ENCODE measurements at places on chromosomes 1 and 21.

GRCh38 chr1:155035936-155036335 lies 2.3 kb downstream of the DCST1 start:
- DNase-seq, result no peak

- no peak for DNase-seq
Observed at GRCh38 chr21:26659182-26659581, 86.1 kb upstream of the CYYR1 start.

DNA sequence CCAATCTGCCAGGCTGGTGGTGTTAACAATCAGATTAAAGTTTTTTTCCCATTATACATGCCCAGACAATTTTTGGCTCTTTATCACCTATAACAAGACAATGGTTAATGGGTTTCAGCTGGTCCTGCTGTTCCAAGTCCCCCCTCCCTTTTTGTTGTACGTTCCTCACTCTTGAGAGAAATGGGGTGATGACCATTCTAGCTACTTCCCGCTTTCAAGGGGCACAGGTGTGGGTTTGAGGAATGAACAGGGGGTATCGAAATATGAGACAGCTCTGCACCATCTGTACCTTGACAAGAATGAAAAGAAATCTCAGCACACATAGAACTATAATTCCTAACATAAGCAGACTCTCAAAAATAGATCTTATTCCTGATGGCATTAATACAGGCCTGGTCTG lies 326.8 kb downstream of the PTPRU start:
- DNase-seq, result no peak

DNA sequence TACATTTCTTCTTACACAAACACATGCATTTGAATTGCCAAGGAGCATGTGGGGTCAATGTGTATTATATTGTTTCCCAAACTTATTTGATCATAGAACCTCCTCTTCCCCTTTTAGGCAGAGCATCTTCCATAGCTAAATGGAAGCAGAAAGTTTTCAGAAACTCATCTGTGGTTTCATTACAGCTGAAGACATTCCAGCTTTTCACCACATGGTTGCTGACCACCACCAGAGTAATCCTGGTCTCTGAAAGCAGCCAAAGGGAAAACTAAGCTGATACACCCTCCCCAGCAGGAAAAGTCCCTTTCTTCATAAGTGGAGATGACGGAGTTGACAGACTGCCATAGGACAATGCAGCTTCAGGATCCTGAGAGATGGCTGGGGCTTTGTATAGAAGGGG lies 30.2 kb upstream of the OTUD3 start:
- no peak for DNase-seq

GRCh38 chr1:9596415-9597123 lies 7.9 kb downstream of the TMEM201 start:
- no peak for DNase-seq

GRCh38 chr21:31727181-31727580 lies 4.7 kb downstream of the SCAF4 start:
- DNase-seq, result no peak

DNA sequence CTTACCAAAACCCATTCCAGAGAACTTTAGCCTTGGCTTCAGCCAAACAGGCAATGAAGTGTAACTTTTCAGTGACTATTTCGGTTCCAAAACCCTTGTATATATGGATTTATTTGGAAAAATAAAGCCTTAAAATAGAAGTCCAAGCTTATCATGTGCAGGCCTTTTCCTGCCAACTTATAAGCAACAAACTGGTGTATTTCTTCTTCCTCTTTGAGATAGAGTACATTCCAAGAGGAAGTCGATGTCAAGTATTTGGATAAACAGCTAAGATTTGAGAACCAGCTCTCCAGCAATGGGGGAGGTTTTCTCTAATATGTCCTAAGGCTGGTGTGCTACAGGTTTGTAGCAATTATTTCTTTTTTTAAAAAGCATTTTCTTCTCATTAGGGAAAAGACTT lies 407.8 kb downstream of the DUSP10 start:
- no peak for DNase-seq

DNA sequence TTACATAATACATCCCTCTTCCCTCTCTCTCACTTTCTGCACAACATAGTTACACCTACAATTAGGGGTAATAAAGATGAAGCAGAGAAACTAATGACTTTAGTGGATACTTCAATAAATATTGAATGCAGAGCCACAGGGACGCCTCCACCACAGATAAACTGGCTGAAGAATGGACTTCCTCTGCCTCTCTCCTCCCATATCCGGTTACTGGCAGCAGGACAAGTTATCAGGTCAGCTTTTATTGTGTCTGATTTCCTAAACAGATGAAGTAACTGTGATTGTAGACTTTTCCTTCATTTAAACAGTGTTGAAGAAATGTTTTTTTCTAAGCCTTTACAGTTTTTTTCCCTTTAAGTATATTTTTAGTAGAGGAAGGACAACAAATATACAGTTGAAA lies 281.6 kb downstream of the TPR start:
- no peak for DNase-seq
